ENCODE measurements at places on chromosomes 7 and 10.

- DNase-seq, result no peak
These were observed at the start of gene LRRN3 for GRCh38 chr7:111090846-111091245. LRRN3 (plus strand) TSS chr7:111091127; CDS start chr7:111122773, 31,646 bp downstream.

GRCh38 chr7:26376175-26376917, 84.7 kb downstream of the SNX10 start:
- peak; percentile 74 for DNase-seq

DNA sequence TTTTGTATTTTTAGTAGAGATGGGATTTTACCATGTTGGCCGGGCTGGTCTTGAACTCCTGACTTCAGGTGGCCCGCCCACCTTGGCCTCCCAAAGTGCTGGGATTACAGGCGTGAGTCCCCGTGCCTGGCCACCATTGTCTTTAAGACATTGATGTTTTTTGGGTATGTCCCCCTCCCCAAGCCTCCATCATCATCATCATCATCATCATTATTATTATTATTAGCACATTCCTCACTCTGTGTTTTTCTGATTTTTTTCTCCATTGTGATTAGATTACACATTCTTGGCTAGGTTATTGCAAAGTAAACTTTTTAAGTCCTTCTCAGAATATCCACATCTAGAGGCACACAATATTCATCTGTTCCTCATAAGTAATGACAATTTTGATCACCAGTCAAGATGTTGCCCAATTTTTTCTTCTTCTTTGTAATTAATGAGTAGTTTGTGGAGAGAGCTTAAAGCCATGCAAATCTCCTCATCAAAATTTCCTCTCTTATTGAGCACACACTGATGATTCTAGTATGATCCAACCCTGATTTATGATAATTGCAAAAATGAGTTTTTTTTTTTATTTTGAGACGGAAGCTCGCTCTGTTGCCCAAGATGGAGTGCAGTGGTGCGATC, 47.5 kb downstream of the EPC1 start:
- DNase-seq, result no peak

DNA sequence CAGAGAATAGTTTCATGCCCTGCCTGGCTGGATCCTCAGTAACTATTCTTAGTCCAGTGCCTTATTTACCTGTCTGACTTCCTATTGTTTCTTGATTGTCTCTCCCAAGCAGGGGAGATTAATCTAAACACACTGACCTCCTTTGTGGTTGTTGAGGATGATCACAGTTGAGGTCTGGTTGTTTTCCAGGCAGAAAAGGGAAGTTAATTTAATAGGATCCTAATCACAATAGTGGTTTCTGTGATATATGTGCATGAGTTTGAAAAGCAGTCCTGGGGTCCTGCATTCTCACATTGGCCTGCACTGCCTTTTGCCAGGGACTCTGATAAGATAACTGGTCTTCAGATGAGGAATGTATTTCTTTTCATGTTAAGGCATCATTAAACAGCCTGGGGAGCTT, 130.1 kb downstream of the SND1 start:
- DNase-seq, result peak; percentile 59

DNA sequence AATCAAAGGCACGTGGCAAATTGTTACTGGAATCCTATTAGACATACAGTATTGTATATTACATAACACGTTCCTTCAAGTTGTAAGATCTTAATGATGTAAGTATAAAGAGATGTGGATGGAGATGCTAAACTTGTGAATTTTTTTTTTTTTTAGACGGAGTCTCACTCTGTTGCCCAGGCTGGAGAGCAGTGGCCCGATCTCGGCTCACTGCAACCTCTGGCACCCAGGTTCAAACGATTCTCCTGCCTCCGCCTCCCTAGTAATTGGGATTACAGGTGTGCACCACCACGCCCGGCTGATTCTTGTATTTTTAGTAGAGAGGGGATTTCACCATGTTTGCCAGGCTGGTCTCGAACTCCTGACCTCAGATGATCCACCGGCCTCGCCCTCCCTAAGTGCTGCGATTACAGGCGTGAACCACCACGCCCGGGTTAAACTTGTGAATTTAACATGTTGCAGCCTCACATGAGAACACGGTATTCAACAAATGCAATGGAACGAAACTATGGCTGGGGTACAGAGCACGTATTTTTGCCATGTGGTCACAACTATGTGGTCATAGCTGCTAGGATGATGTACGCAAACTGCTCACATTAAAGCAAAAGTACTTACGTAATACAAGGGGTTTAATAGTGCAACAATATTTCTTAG, 818 bp upstream of the SUPV3L1 start:
- no peak for DNase-seq

GRCh38 chr10:117424171-117424570, 48.9 kb upstream of the PDZD8 start:
- no peak for DNase-seq
